IPS-NIHi11 (cell line): ENCODE measurements at places on chromosomes 12 and 14.

DNA sequence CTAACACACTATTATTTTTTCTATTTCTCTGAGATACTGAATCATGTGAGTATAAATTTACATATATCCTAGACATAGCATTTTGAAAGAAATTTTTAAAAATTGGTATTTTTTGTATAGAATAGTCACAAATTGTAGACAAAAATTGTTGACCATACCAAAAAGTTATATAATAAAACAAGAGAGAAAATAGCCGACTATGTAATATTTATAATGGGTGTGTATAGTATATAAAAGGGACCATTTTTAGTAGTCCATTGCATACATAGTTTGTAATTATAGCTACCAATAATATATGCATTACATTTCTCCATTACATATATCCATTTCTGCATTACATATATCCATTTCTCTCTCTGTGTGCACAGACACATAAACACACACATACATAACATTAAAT, 590.2 kb downstream of the TMTC2 start:
- no peak for DNase-seq

- no peak for DNase-seq
Measured at GRCh38 chr12:68234140-68234539, 8.5 kb upstream of the IL26 start.

GRCh38 chr12:132439333-132439904, 50.5 kb upstream of the FBRSL1 start:
- no peak for DNase-seq

DNA sequence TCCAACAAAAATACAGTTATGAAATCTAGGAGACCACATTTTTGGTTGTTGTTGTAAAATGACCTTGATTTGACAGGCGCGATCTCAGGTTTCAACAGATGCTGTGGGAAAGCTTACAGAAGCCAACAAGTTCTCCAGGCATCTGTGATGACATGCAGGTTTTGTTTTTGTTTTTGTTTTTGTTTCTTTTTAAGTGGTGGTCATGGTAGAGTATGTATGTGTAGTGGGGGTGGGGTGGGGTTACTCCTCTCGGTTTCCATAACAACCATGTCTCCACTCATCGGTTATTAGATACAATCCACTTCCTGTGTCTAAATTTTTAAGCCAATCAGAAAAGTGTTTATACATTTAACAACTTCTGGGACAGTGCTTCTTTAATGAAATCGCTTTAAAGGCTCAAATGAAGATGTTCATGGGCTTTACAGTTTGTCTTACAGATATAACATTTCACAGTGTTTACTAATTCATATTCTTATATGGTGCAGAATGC, 199.9 kb upstream of the FOXN3 start:
- DNase-seq: no peak

DNA sequence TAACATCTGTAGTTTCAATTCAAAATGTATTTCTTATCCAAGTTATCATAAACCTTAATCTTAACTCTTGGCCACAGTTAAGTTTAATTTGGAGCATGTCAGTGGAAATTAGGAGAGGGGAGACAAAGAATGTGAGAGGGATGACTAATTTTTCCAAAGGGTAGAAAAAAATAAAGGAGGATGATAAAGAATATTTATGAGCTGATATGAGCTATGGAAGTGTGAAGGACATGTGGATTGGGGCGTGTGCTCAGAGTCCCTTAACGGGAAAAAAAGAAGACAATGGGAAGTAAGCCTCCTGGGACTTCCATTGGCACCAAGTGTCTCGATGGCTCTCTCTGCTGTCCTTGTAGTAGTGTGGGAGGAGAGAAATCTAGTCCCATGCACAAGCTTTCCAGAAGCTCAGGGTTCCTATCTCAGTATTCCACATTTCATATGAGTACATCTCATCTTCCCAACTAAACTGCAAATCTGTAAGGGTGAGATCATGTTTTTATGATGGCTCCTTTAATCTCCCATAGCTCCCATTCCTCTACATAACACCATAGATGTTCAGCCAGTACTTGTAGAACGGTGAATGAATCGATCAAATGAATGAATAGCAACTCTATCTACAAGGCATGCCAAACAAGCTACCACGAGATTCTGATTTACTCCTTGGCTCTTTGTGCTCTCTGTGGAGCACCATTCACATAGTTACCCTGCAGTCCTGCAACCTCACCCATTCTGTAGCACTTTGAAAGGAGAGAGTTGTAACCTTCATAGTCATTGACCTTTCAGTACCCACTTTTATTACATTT, 27.4 kb downstream of the BCL2L14 start:
- DNase-seq: no peak

- DNase-seq: no peak
Measured at GRCh38 chr12:39780411-39780912, 160.9 kb upstream of the ABCD2 start.
